ENCODE measurements at places on chromosomes 6 and 20.

- DNase-seq = no peak
These were observed 37.6 kb upstream of the SUPT3H start for GRCh38 chr6:45415315-45415714.

DNA sequence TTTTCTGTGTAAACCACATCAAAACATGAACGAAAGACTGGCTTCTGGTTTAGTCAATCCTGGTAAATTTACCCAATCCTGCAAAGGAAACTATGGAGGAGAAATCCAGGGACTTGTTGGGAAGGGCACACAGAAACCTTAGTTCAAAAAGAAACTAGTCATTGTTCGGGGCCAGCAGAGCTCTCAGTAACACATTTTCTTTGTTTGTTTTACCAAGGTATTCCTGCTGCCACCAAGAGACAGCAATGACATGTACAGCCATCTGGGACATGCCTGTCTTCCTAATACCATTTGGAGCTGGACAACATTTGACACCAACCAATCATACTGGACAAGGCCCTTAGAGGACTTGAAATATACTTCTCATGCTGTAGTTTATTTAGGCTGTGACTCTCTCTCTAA lies 8.3 kb downstream of the OARD1 start:
- DNase-seq = no peak

DNA sequence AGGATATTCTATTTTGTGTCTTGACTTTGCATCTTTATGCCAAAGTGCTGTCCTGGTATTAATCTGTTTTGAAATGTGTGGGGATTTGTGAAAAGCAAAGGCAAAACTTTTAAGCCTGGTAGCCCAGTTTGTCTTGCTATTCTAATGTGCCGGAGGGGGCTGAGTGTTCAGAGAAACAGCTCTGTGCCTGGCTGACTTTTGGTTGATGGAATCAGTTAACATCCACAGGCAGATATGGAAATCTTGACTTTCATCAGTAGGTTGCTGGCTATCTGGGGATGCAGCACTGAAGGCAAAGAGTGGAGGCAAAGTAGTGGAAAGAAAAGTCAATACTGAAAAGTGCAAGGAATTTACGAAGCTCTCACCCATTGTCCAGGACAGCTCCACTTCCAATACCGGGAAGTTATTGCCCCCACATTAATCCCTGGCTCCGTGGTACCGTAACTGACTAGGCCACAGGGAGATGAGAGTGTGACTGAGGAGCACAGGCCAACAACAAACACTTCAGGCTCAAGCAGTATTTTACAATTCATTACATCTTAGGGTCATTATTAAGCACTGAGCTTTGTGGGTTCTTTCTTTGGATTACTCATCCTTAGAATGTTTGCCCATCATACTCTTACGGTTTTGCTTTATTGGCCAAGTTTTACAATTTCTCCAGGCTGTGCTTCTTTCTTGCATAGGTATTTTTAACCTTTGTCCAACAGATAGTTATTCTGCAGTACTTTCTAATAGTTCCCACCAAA lies 164.6 kb downstream of the MTFR2 start:
- no peak for DNase-seq

DNA sequence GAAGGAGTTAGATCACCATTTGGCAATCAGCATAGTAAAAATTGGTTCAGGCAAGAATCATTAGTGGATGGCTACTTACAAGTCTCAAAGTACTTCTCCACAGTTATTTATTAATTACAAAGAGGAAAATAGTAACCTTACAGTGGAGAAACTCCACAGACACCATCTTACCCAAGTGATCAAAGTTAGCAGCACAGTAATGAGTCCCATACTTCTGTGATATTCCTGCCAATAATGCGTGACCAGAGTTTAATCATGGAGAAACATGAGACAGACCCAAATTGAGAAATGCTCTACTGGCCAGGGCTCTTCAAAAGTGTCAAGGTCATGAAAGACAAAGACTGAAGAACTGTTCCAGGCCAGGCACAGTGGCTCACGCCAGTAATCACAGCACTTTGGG lies 9.5 kb downstream of the TBC1D7 start:
- DNase-seq = no peak

- DNase-seq = peak; percentile 68
These were observed 2.8 kb downstream of the PDE10A start for GRCh38 chr6:165659945-165660856.

DNA sequence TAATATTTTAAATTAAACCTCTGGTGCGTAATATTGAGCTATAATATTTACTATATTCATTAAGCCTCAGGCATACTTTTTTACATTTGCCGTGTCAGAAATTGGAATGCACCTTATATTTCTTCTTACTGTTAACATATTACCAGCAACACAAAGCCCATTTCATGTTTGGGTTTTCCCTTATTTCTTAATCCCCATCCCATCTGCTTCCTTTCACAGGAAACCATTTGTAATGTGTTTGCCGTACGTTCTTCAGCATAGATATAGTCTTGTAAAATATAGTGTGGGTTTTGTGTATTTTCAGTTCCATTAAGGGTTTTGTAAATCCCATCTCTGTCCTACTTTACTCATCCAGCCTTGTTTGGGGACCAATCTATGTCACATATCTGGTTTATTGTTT lies 6.5 kb downstream of the EYS start:
- DNase-seq = no peak

Data from right cardiac atrium (tissue), 5 donors.